ENCODE measurements at places on chromosomes 7 and 10.

- no peak for DNase-seq
Measured at GRCh38 chr7:106205621-106206222, 79.1 kb downstream of the NAMPT start.

GRCh38 chr7:44463169-44463808 is 27.2 kb downstream of the NUDCD3 start:
- DNase-seq = no peak

GRCh38 chr7:95715274-95715673 is 57.1 kb upstream of the DYNC1I1 start:
- DNase-seq = no peak

DNA sequence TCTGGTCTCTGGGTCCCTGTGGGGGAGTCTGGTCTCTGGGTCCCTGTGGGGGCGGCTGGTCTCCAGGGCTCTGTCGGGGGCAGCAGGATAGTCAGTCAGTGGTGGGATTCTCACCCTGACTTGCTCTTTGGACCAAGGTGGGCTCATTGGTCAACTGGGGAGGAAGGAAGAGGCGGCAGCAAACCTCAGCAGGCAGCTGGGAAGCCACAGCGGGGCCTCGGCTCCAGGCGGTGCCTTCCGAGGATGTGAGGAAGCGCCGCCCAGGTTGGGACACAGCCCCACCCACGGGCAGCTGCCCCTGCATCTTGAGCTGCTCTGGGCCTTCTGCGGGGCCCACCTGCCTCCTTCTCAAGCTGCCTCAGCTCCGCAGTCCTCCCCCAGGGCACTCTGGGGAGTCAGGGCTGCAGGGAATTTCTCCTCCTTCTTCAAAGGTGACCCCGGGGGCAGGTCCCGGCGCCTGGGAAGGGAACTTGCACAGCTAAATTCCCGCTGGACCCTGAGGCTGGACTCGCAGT is 20.4 kb upstream of the KNDC1 start:
- DNase-seq = no peak

DNA sequence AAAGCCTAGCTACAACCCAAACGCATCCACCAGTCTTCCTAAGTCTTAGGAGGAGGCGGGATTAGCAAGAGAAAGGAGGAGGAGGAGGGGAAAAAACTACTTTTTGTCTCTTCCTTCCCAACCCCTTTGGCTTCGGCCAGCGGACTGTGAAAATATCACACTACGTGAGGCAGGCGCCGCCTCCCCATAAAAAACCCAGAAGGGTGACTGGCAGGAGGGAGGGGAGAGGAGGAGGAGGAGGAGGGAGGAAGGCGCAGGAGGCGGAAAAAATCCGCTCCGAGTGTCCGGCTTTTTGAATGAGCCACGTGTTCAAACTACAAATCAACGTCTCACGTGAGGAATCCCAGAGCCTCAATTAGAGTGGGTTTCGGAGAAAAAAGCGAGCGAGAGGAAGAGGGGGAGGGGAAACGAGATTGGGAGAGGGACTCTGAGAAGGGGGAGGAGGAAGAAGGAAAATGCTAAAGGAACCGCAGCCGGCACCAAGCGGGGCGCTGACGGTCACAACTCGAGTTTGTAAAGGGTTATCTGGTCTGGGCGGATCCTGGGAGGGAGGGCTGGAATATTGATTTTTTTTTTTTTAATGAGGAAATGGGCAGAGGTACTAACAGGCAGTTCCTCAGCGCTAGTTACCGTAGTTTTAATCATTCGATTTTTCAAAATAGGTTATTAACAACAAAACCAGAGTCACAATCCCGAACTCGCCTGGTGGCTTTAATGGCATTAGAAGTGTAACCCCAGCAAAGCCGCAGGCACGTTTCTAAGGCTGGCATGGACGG is at the start of gene IGF2BP3:
Gene IGF2BP3 (minus strand): TSS at position 162 of the 776 bp plus-strand sequence. CDS start 381 bp downstream, outside the sequence.
- no peak for DNase-seq

GRCh38 chr10:7968510-7969112 is 85.9 kb upstream of the GATA3 start:
- DNase-seq = no peak

- no peak for DNase-seq
Measured at GRCh38 chr10:119754085-119754484, 28.2 kb downstream of the INPP5F start.

Data from NCI-H1048 (cell line).